ENCODE measurements at places on chromosomes 3 and 15. TPM values are rescaled to one million over a fixed set of nuclear protein-coding genes. Genes with fewer than 3 reads are reported as not detected.
A peak's percentile ranks its signal among the peaks of the same experiment; 100 is the strongest.

DNA sequence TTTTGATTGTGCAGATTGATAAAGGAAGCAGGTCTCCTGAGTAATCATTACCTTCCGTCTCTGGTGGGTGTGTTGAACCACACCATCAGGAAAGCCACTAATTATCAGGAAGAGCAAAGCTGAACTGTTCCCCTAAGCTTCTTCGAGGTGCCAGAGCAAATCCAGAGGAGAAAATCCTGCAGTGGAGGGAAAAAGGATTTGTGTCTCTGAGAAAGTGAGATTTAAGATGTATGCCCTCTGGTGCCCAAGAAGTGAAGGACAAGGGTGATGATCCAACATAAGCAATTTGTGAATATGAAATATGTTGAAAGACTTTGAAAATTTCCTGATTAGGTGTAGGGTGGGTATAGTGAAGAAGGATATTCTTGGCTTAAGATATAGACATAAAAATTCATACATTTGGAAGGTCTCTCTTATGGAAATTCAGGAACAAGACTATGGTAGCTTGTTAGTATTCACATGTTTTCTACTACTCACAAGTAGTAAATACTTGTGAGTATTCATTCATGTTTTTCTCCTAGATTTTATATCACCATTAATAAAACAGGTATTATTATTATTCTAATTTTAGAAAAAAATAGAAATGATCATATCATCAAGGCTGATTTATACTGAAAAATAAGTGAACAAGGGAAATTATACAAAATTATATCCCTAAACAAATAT is 34.8 kb downstream of the COMMD2 start:
- DNase-seq = peak; percentile 82

Gene DBR1
- 6.9 TPM for polyA plus RNA-seq

Gene CHRM5
- 0.03 TPM for polyA plus RNA-seq

DNA sequence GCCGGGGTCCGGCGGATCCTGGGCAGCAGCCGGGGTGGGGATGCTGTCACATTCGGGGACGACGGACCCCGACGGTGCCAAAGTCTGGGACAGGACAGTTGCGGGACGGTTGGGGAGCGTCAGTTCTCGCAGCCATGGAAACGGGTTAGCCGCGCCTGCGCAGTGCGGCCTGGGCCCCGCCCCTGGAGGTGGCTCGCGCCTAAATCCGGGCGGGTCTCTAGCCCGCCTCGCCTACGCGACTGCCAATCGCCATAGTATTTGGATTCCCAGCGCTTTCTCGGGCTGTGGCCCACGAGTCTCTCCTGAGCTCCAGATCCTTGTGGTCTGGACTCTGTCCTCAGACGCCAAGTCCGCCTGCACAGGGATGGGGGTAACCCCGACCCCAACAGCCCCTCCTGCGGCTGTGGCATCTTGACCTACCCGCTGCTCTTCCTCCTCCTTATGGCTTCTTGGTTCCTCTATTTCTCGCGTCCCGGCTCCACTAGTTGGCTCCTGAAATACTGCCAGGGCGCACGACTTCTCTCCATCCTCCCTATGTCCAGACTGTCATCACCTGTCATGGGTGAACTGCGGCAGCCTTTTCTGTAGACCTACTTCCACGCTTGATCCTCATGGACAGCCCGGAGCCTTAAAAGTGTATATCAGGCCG is at the start of gene ZMYND10:
Gene ZMYND10, minus strand, starts transcription at position 147 of the 649 bp plus-strand sequence. CDS start 153 bp downstream, outside the sequence.
- DNase-seq = peak; percentile 28

Gene HRG
- not detected for polyA plus RNA-seq

Gene TRPC1
- 5.7 TPM for polyA plus RNA-seq

Gene IQCH
- polyA plus RNA-seq = 0.42 TPM

DNA sequence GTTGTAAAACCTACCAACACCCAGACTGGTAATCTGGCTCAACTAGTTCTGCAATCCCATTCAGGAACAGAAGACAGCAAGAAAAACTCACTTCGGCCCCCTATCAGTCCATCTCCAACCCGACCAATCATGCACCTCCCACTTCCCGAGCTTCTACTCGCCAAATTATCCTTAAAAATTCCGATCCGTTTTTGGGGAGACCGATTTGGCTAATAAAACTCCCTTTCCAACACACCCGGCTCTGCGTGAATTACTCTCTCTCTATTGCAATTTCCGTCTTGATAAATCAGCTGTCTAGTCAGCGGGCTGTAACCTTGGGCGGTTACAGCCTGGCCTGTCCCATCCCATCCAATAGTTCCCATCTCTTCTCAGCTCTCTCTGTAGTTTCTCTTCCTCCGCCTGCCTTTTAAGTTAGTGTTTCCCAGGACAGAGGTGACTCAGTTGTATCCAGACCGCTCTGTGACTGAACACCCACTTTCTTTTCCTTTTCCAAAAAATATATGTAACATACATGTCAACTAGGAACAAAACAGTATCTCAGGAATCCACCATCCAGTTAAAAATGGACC is 780 bp upstream of the ACAD9 start:
- peak; percentile 77 for DNase-seq

DNA sequence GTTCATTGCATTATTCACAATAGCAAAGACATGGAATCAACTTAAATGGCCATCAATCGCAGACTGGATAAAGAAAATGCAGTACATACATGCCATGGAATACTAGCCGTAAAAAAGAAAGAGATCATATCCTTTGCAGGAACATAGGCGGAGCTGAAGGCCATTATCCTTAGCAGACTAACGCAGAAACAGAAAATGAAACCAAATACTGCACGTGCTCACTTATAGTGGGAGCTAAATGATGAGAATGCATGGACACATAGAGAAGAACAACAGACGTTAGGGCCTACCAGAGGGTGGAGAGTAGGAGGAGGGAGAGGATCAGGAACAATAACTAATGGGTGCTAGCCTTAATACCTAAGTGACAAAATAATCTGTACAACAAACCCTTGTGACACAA is 57.9 kb downstream of the RASA2 start:
- DNase-seq = no peak

Gene CFAP100
- not detected for polyA plus RNA-seq

- DNase-seq = no peak
These were observed 41.4 kb upstream of the USP3 start for GRCh38 chr15:63463036-63463435.

DNA sequence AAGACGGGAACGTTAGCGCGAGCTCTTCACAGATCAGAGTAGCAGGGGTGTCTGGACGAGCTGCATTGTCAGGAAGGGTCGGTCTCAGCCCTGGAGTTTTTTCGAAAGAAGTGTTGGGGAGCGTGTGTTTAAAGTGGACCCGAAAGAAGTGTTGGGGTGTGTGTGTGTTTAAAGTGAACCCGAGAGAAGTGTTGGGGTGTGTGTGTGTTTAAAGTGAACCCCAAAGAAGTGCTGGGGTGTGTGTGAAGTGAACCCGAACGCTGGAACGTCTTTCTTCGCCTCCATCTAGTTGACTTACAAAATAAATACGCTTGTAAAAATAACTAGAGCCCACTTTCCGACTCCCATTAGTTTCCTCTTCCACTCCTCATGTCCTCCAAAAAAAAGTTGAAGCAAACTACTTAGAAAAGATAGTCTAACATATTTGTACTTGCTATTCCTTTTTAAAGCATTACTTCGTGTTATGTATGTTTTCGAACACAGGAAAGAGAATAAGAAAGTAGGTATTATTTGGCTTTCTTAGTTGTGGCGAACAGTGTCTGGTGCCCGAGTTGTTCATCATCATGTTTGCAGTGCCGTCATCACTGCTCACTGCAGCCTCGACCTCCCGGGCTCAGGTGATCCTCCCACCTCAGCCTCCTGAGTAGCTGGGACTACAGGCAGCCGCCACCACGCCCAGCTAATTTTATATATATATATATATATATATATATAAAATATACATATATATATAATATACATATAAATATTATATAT is 1.0 kb downstream of the LRCH3 start:
- DNase-seq = peak; percentile 38

- DNase-seq = no peak
These were observed 41.7 kb downstream of the RAB27A start for GRCh38 chr15:55247766-55248427.

GRCh38 chr3:151276687-151277042 is 1.7 kb downstream of the P2RY14 start:
- no peak for DNase-seq

- DNase-seq = no peak
These were observed 334.8 kb downstream of the RORA start for GRCh38 chr15:60894347-60894746.

- DNase-seq = peak; percentile 81
These were observed 44.5 kb upstream of the PDZRN3 start for GRCh38 chr3:73669260-73669659.

DNA sequence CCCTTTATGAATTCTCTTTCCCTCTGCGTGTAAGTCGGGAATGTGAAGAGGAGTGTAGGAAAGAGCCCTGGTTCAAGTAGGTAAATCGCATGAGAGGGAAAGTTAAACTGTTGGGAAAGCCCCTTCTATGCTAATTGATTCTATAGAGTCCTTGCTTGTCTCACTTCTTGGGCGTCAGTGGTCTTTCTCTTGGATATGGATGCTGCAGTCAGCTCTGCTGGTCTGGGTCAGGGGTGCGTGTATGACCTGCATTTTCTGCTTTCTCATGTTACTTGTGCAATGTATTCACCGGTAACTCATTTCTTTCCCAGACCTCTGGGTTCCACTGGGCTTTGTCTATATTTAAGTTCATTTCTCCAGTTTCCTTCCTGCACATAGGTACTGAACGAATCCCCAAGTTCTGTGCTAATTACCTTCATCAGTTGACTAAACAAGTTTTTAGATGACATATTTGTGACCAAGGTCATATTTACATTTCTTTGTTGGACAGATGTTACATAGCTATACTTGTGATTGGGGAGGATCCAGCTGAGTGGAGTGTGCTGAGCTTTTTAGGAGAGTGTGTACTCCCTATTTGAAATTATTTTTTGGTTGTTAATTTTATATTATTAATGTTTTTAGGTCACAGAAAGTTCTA is 1.4 kb downstream of the SETD5 start:
- peak; percentile 66 for DNase-seq

DNA sequence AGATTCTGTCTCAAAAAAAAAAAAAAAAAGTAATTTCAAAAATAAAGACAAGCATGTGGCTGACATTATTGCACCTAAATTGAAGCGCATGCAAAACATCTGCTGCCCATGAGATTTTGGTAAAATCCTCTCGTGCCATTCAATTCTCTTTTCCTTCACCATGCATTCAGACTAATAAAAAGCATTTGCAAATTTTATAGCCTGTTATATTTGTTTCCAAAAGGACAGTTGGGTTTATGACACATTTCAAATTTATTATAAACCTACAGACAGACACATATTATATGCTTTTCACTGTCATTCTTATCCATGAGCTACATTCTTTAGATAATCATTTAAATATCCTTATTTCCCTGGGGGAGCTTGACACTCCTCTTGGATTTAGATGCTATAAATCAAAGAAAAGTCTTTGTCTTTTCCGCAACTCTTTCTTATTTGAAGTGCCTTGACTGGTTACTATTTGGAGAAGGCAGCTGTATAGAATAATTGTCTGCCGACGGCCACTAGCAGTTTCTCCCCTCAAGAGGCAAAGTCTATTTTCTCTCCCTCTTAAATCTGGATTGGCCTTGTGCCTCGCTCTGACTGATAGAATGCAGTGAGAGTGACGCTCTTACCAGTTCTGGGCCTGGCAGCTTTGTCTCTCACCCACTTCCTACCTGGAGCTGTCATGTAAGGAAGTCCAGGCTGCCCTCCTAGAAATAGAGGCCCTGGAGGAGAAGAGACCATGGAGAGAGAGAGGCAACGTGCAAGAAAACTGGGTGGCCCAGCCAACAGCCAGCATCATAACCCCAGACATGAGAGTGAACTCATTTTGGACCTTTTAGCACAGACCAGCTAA is 6.8 kb upstream of the LRIG1 start:
- no peak for DNase-seq

Gene ZNF385D
- polyA plus RNA-seq = 0.57 TPM

DNA sequence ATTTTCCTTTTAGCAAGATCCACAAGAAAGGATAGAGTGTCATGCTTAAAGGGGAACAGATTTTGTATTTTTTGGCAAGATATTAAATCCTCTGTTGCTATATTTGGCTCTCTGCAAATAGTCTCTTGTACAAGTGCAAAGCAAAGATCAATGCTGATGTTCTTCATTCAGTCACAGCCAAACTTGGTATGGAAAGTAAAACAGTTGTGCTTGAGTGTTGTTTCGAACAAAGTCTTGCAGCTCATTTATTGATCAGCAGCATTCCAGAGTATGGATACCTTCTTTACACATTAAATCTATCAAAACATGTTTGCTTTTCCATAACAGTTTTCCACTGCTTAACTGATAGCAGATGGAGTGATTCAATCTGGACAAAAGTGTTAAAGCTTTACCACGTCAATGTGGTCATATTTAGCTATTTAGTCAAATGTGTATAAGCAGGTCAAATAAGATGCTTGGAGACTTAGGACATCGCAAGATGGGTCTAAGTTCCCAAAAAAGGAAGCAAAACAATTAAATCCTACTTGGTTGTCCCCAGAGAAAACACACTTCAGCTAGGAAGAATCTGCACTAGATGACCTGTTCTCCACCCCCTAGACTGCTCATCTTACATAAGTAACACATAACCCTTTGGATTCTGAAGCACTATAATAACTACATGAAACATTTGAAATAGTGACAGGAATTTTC is 52.4 kb downstream of the VGLL3 start:
- peak; percentile 87 for DNase-seq

DNA sequence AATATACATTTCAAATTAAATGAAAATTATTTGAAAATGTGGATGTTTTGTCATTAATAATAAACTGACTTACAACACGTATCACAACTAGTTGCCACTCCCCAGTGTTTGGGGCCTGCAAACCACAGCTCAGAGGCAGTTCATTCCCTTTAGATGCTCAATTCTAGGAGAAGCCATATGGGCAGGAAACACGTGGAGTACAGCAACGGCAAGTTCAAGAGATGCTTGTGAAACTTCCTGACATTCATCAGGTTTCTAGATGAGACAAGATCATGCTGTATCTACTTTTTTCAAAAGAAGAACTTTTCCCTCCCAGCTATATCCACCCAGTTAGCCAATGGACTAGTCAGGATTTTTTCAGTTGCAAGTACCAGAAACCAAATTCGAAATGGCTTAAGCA is 17.6 kb upstream of the PLA2G4D start:
- DNase-seq = no peak

DNA sequence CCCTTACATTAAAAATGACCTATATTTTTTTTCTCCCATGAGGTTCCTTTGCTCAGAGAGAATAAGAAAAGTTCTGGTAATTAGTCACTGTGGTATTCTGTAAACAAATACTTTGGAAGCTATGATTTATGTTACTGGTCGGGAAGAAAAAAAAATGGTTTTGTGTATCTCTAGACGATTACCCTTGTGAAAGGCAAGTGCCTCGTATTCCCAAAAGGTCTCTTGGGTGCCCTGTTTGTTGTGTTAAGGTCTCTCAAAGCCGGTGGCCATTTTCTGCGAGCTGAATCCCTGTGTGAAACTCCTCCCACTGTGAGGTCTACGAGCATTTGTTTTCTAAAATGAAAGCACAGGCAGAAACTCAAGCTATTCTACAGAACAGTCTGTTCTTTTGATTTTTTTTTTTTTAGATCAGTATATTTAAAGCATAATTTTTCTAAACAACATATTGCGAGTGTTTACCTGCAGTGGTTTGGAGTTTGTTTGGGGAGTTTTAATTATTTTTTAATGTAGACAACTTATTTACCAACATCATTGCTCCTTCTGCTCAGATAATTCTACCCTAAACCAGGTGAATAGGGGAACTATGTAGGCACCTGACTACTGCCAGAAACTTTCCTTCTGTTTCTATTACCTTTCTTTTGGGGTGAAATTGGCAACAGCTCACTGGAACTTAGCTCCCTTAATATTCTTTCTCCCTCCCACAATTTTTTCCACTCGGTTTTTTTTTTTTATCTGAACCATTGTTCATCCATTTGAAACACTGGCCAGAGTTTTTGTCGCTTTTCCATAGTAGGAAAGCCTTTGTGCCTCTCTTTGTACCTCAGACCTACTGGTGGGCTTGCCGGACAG is 44.0 kb downstream of the ZBTB38 start:
- peak; percentile 96 for DNase-seq

- no peak for DNase-seq
These were observed 4.4 kb upstream of the ZNF589 start for GRCh38 chr3:48236531-48236930.
